A549 treated with dexamethasone at 1 μM for 4 hours (cell line): ENCODE measurements at places on chromosomes 1 and 21. TPM values are rescaled to one million over a fixed set of nuclear protein-coding genes. Genes with fewer than 3 reads are reported as not detected.

Gene UBXN10
- total RNA-seq, result 0.01 to 0.02 TPM in 2 of 5 replicates, not detected in the others

Gene ETS2
- 79.0 to 119 TPM (median 102 TPM) in 5 replicates for total RNA-seq

Gene ODF2L
- 7.4 to 9.3 TPM (median 8.2 TPM) in 5 replicates for total RNA-seq

Gene TLR5
- 0.12 to 0.29 TPM (median 0.25 TPM) in 5 replicates for total RNA-seq

Gene ABCG1
- 2.4 to 2.8 TPM (median 2.4 TPM) in 5 replicates for total RNA-seq

Gene ITGB3BP
- 21.3 to 26.3 TPM (median 24.0 TPM) in 5 replicates for total RNA-seq

Gene EPS8L3
- total RNA-seq, result 0.43 to 0.67 TPM (median 0.56 TPM) in 5 replicates

Gene FAM131C
- 12.6 to 20.3 TPM (median 19.8 TPM) in 5 replicates for total RNA-seq

Gene TNFRSF25
- 1.6 to 4.5 TPM (median 3.2 TPM) in 5 replicates for total RNA-seq

Gene NFIA
- 6.5 to 13.1 TPM (median 12.2 TPM) in 5 replicates for total RNA-seq

Gene CXADR
- total RNA-seq, result 10.2 to 18.1 TPM (median 14.6 TPM) in 5 replicates

Gene COL24A1
- total RNA-seq, result 0.02 TPM in 2 of 5 replicates, not detected in the others

Gene IRF6
- 0.13 to 0.29 TPM (median 0.21 TPM) in 5 replicates for total RNA-seq

Gene RYR2
- 0.02 to 0.06 TPM (median 0.04 TPM) in 4 of 5 replicates, not detected in the other for total RNA-seq

Gene HES3
- not detected in 5 replicates for total RNA-seq

Gene RAB3B
- total RNA-seq, result 5.4 to 8.9 TPM (median 7.4 TPM) in 5 replicates

Gene LAD1
- 0.90 to 2.2 TPM (median 1.4 TPM) in 5 replicates for total RNA-seq

Gene HS2ST1
- 9.5 to 16.1 TPM (median 12.7 TPM) in 5 replicates for total RNA-seq

Gene ERG
- total RNA-seq, result 0.07 to 0.09 TPM (median 0.08 TPM) in 4 of 5 replicates, not detected in the other

Gene FCAMR
- total RNA-seq, result 0.07 to 0.08 TPM in 2 of 5 replicates, not detected in the others
